MCF 10A (cell line): ENCODE measurements at places on chromosomes 2 and 18.
A peak's percentile ranks its signal among the peaks of the same experiment; 100 is the strongest.

GRCh38 chr2:56784046-56784445 lies 600.3 kb downstream of the CCDC85A start:
- no peak for DNase-seq

DNA sequence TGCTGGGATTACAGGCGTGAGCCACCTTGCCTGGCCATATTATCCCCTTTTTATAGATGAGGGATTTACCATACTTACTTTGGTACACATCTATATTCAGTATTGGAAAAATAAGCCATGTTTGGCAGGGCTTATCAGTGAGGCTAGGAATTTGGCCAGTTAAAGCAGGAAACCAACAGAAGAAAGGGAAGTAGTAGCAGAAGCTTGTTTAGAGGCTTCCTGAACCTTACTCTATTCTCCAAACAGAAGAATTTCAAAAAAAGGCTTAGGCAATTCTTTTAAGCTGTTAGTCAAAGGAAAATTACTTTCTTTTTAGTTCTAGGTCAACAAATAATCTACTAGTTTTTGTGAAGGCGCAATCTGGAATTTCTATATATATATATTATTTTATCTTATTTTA lies 3.2 kb upstream of the GLS start:
- no peak for DNase-seq

DNA sequence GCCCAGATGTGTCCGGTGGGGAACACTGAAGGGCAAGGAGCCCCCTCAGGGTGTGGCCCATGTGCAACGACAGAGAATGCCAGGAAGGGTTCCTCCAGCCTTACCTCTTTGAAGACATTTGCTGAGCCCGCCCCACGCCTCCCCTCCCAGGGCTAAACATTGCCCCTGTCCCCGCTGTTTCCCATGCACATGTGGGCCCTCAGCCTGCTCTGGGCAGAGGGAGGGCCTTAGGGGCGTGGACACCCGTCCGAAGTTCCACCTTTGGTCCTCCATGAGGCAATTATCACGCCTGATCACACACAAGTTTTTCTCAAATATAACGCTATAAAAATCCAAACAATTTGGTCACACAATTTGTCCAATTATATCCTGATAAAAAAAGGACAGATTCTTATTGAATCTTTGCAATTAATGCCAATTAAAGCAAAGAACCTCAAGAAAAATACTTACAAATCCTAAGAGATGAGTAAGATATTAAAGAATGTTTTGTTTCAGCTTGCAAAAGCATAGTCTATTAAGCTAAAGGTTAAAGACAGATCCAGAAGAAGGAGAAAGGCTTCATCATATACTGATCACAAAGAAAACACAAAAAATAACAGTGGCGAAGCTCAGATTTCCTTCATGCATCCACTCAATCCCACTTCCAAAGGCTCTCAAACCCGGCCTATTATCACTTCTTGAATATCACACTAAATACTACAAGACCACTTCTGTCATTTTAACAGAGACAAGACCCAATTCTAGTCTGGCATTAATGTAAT lies 55.2 kb upstream of the LDLRAD4 start:
- DNase-seq, result no peak

DNA sequence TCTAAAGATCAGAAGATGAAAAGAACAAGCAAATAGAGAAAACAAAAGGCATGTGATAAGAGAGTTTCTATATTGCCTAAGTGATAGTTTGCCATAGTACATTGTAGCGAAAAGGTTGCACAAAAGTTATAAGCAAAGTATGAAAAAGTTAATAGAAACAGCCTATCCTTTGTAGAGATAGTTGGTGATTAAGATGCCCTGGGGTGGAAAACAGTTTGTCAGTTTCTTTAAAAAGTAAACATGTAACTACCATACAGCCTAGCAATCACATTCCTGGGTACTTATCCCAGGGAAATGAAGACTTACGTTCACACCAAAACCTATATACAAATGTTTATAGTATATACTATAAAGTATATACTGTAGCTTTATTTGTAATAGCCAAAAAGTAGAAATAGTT lies 16.9 kb upstream of the DAPL1 start:
- no peak for DNase-seq

GRCh38 chr2:170320948-170321347 lies 143.0 kb downstream of the MYO3B start:
- DNase-seq, result no peak

DNA sequence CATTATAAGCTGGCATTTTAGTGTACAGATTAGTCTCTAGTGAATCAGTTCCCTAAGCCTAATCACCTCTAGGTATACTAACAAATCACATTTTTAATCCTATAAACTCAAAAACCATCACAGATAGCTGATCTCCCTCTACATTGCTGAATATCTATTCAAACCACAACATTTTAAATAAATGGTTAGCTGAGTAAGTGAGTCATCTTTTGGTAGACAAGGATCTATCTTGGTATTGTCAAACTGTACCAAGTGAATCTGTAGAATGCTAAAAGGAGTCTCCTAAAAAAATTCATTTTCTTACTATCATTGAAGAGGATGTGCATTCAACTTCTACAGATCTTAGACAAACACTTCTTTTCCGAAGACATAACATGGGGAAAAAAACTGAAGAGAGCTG lies 40.7 kb downstream of the INO80D start:
- DNase-seq, result no peak

DNA sequence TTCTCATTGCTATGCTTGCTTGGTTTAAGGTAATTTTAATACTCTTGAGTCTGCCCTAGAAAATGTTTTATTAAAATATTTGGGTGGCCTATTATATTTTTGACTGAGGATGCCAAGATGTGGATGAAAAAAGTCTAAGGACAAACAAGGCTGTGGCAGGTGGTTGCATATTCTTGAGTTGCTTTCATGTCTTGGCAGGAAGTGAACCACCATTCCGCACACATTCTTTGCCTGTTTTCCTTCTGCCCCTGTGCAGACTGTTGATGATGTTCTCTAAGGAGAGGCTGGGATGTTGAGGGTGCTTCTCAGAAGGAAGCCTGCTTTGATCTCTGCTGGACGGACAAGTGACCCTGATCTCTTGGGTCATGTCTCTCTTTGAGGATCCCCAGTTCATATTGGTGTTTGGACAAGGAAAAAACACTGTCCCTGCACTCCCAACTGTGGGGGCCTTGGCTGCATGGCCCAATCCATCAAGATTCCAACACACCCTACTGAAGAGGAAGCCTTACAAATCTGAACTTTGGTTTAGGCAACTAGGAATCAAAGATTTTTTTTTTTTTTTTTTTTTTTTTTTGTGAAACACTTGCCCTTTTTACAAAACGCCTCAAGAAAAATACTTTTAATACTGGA lies 45.0 kb upstream of the CD28 start:
- DNase-seq, result no peak

DNA sequence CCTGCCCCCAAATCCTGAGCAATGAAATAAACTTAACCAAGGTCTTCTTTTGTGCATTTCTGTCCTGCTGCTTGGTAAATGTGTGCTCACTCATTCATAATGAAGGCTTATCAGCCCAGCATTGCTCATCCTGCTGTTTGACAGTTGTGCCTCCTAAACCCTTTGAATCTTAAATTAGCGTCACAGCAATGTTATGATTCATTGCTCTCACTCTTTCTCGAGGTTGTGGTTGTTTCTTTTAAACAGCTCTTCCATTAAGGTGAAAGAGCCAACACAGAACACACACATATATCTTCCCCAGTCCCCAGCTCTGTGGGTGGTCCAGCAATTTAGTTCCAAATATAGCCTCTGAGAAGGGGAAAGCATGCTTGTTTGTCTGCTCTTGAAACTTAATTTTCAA lies 84.0 kb downstream of the EVA1A start:
- DNase-seq, result peak; percentile 13

DNA sequence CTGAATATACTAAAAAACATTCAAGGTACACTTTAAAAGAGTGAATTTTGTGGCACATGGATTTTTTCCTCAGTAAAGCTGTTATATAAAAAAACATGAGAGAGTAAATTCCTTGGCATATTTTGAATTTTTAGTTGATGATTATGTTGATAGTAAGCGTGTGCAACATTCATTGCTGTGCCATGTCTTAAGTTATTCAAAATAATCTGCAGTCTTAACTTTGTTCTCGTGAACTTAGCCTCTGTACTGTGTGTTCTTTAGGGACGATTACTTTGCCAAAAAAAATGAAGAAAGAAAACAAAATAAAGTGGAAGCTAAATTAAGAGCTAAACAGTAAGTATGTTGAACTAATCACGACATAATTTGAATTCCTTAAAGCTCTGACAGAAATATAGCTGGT lies 9.6 kb downstream of the SSB start:
- no peak for DNase-seq

GRCh38 chr2:124320051-124320688 lies 295.1 kb downstream of the CNTNAP5 start:
- DNase-seq, result no peak

- DNase-seq, result peak; percentile 41
These were observed 858 bp downstream of the POLR1B start for GRCh38 chr2:112542984-112543661.

DNA sequence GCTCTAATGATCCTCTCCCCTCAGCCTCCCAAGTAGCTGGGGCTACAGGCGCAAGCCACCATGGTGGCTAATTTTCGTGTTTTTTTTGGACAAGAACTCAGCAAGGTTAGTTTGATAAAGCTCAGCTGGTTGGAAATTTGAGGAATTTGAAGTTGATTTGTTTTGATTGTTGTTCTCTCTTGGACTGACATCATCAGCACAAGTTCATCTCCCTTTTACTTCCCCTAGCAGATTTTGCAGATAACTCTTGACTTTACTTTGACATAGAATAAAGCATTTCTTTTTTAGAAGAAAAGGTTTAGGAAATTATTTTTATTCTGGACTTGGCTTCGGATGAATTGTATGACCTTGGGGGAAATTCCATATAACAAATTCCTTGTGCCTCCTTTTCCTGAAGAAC lies 74.9 kb upstream of the DLX2 start:
- no peak for DNase-seq

- DNase-seq, result no peak
These were observed 58.3 kb downstream of the HPCAL1 start for GRCh38 chr2:10360850-10361588.

DNA sequence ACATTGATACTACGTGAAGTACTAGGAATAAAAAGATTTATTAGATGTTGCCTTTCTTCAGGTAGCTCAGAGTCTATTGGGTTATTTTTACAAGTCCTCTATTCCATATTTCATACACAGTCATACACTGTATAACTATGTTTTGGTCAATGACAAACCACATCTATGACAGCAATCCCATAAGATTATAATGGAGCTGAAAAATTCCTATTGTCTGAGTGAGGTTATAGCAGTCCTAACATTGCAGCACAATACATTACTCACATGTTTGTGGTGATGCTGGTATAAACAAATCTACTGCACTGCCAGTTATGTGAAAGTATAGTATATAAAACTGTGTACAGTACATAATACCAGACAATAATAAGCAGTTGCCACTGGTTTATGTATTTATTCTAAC lies 595.1 kb downstream of the MBD2 start:
- peak; percentile 32 for DNase-seq
